Trophoblast cell (in vitro differentiated cells and primary cell): ENCODE measurements at places on chromosomes 1 and 21.
A peak's percentile ranks its signal among the peaks of the same experiment; 100 is the strongest.

DNA sequence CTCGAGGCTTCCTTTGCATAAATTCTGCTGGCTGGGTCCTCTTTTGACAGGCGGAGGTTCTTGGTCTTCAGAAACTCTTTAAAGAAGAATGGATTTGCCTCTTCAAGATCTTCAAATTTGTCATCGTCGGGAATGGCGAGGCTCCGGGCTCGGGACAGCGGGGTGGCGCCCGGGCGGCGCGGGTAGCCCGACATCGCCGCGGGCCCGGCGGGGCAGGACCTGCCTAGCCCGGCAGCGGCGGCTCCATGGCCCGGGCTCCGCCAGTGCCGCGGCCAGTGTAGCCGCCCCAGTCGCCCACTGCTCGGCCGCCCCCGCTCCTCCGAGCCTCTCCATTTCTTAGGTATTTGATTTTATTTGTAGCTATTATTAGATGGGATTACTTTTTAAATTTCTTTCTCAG, 22.1 kb upstream of the TNN start:
- DNase-seq = no peak

GRCh38 chr21:42350927-42351426, at the start of gene TFF2:
TFF2 (minus strand) TSS chr21:42350994; CDS start chr21:42350957, 37 bp downstream.
- no peak for DNase-seq

DNA sequence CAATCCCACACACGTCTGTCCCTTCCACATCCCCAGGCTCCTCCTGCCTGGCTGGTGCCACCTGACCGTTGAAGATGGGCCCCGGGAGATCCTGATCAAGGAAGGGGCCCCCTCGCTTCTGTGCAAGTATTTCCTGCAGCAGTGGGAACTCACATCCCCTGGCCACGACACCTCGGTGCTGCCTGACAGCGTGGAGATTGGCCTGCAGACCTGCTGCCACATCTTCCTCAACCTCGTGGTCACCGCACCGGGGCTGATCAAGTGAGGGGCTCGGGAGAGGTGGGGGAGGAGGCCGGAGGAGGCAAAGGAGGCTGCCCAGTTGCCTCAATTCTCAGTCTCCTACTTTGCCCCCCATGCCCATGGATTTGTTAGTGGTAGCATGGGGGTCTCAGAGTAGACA, 5.6 kb downstream of the NCDN start:
- DNase-seq = no peak

DNA sequence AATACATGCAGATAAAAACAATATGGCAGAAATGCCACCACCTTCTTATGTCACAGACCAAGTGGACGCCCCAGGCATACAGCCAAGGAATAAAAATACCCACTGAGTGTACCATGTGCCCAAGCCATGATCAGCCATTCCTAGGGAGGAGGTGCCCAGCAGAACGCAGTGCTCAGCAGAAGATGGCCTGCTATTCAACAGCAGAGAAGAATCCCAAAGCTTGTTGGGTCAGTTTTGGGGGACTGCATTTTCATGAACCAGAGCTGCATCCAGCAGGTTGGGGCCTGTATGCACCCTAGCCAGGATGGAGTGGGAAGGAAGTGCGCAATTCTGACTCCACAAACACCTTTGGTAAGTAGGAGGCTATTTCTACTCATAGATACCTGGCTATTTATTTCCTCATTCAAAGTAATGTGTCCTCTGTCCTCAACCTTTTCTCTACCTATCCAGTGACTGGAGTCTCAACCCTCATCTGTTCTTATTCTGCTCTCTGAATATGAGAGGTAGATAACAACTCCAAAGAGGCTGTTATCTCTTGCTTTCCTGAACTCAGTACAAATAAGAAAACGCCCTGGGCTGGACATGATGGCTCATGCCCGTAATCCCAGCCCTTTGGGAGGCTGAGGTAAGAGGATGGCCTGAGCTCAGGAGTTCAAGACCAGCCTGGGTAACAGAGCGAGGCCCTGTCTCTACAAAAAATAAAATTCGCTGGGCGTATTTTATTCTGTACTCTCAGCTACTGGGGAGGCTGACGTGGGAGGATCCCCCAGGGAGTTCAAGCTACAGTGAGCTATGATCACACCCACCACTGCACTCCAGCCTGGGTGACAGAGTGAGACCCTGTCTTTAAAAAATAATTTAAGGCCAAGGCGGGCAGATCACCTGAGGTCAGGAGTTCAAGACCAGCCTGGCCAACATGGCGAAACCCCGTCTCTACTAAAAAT, 2.5 kb upstream of the PLEKHM2 start:
- DNase-seq = peak; percentile 84

- DNase-seq = no peak
These were observed 26.1 kb downstream of the CD244 start for GRCh38 chr1:160836561-160836960.

DNA sequence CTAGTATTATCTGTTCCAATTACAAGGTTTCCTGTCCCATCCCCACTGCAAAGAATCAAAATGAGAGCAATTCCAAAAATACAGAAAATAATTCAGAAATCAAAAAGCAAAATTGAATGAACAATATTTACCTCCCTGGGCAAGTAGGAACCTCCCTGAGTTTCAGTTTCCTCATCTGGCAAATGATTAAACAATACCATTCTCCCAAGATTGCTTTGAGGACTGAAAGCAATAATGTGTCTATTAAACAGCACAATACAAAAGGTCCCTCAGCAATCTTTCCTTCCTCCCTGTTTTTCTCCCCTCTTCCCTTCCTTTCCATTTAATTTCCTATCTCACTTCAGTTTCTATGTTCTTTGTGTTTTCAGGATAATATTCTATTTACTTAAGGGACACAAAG, 171.0 kb downstream of the ZC3H11B start:
- no peak for DNase-seq

DNA sequence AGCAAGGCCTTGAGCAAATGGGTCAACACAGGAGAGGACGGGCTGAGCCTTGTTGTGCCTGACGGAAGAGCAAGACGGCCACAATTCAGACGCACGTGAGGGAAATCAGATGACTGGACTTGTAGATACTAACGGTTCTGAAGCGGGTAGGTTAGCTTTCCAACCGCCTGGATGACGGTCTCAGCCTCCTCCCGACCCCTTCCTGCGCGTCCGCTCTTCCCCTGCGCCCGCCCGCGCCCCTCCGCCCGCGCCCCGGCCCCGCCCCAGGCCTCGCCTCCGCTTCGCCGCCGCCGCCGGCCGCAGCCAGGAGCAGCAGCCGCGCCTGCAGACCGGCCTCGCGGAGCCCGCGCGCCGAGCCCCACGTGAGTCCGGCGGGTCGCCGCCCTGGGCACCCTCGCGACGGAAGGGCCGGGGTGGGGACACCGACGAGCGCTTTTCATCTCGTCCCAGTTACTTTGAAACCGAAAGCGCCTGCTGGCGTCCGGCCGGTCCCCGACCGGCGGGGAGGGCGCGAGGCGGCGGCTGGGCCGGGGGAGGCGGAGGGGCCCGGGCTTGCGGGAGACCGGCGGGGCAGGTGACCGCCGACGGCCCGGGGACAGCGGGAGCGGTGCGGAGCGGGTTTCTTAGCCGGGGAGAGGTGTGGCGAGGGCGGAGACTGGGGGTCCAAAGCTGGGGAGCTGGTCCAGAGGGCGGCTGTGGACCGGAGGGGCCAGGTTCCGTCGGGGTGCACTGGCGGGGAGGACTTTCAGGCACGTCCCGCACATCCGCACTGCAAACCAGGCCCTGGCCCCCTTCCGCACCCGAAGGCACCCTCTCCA, at the start of gene TRAF5:
Gene TRAF5, plus strand, starts transcription at position 306 of the 818 bp plus-strand sequence. CDS start 26,407 bp downstream, outside the sequence.
- DNase-seq = no peak

GRCh38 chr21:41374177-41374712, 12.4 kb downstream of the MX2 start:
- no peak for DNase-seq

DNA sequence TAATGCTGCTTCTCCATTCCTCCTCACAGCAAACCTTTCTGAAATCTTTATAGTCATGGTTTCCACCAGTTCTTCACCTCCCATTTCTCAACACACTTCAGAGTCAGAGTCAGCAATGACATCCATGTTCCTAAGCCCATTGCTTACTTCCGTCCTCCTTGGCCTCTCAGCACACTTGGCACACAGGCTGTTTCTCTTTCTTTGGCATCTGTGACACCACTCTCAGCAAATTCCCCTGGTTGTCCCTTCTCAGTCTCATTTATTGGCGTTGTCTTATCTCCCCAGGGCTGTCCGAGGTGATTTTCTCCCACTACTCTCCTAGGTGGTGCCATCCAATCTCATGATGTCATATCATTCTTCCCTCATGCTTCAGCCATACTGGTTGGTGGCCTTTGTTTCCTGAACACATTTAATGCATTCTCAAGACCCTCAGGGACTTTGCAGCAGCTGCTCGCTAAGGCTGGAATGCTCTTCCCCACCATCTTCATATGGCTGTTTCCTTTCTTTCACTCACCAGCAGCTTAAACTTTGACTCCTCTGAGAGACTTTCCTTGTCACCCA, 3.3 kb upstream of the LGALS8 start:
- DNase-seq = no peak

GRCh38 chr1:211323156-211324063, 3.2 kb upstream of the TRAF5 start:
- DNase-seq = peak; percentile 34

DNA sequence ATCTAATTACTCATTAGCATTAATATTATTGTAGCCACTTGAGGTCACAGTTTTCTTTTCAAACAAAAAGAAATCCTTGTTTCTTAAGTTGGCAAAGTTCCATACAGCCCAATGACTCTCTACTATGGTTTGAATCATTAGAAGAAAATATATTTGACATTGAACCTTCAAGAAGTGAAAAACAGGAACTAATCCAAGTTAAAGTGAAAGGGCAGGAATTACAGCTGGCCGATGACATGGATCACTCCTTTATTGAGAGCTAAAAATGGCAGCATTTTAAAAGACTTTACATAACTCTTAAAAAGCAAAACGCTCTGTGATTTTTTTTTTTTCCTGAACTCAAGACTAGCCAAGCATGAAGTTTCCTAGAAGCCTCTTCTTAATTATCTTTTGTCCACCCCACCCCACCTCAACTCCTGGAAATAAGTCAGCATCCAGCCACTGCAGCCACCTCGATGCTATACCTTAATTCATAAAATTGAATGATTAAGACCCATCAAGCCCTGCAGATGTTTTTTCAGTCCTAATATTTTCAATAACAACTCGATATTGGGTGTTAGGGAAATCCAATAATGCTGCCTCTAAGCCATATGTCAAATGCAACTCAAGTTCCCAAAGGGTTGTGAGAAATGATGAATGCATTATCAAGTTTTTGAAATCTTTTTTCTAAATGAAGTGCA, 323.1 kb downstream of the HHIPL2 start:
- DNase-seq = no peak

GRCh38 chr1:92037400-92037799, 7.6 kb downstream of the EPHX4 start:
- peak; percentile 45 for DNase-seq

DNA sequence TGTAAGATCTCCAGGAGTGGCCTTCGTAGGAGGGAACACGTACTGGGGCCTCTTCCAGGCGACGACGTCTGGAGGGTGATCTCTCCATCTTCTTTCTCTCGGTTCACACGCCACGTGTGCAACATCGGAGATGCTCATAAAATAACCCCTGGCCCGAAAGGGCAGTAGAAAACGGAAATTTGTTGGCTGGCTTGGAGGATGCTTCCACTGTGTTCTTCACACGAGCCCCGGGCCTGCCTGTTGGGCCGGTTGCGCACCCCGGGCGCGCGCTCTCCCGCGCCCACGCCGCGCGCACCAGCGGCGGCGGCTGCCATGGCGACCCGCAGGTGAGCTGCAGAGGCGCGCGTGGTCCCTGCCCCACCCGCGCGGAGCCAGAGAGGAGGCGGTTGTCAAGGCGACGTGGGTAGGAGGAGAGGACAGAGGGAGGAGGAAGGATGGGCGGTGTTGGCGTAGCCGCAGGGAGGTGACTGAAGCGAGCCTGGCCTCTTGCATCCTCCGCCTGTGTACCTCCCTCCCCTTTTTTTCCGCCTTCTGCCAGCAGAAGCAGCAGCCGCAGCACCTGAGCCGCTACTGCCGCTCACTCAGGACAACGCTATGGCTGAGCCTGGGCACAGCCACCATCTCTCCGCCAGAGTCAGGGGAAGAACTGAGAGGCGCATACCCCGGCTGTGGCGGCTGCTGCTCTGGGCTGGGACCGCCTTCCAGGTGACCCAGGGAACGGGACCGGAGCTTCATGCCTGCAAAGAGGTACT, at the start of gene ELAPOR1:
Gene ELAPOR1, plus strand, starts transcription at position 526 of the 752 bp plus-strand sequence. Its CDS starts 69 bp downstream, at position 595.
- DNase-seq = peak; percentile 42

GRCh38 chr1:13828454-13829151, 128.6 kb downstream of the PRDM2 start:
- peak; percentile 51 for DNase-seq

- peak; percentile 91 for DNase-seq
These were observed 2.0 kb upstream of the EFNA4 start for GRCh38 chr1:155061381-155062150.

DNA sequence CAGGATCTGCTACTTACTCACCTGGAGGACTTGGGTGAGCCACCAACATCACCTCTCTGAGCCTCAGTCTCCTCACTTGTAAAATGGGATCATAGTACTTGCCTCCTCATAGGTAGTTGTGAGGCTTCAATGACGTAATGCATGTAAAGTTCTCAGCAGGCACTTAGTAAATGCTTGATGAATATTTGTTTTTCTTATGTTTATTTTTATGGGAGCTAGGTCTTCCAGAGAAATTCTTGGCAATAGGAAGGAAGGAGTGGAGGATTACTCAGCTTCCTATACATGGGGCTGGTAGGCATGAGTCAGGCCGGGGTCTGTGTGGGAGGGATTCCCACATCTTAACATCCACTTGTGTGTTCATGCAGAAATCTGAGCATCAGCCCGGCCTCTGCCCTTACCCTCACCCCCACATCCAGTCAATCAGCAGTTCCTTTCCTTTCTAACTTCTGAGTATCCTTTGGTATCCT, 95.4 kb upstream of the USP24 start:
- DNase-seq = no peak

DNA sequence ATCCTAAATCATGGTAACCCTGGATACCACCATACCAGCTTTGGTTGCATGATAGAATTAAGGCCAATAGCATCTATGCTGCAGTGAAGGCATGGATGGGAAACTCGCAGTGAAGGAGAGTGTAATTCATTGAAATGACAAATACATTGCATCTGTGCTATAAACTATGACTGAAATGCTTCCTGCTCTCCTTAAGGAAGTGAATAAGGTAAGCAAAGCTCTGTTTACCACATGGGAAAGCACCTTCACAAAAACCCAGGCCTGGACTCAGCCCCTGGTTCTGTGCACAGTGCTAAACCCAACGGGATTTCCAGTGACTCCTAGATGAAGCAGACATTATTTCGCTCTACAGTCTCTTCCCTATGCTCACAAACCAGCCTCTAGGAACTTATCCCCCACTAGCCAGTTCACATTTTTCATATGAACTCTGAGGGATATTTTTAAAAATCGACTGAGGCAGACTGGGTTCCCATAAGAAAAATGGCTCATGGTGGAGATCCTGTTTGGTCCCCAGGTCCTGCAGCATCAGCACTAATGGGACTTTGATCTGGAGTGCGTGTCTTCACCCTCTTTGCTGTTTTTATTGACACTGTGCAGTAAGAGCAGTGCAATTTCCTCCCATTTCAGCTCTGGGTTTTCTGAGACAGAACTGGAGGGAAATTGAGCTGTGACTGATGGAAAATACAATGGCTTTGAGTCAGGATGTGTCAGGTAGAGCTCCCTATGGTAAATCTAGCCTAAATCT, 362.7 kb downstream of the SIPA1L2 start:
- DNase-seq = no peak

DNA sequence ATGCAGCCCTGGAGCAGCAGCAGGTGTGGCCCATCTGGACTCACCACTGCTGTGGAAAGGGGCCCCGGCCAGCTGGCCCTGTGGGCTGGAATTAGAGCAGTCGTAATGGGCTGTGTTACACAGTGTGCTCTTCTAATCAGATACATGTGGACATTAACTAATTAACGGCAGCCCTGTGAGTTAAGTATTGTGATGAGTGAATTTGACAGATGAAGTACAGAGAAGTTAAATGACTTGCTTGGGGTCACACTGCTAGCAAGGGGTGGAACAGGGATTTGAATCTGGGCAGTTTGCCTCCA, 58.6 kb downstream of the MDM4 start:
- no peak for DNase-seq
